ENCODE measurements at places on chromosomes 13 and 19.

DNA sequence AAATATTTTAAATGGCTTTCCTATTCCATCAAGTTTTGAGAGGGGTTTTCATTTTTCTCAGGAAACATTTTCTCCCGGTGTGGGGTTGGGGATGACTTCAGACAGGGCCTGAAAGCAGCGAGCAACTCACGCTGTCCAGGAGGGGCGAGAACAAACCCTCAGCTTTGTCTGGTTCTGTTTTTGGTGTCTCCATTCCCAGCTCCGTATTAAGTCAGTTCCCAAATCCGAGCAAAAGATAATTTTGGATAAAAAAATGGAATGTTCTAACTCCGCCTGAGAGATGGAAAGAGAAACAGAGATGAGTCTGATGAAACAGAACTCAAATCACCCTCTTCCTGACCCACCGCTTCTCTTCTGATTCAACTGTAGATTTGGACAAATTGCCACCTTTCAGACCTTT is 38.4 kb downstream of the RFX2 start:
- H3K27ac ChIP-seq, result peak overlapping the region; percentile 61
- H3K27me3 ChIP-seq, result no peaks in the 10 kb centered on the region
- no peak for DNase-seq
- H3K4me1 ChIP-seq, result peaks cover 27% of the 10 kb centered on the region
- H3K4me3 ChIP-seq, result no peak overlapping the region
- no peaks in the 10 kb centered on the region for H3K36me3 ChIP-seq

- H3K27me3 ChIP-seq, result no peaks in the 10 kb centered on the region
- H3K27ac ChIP-seq, result no peak overlapping the region
- DNase-seq, result no peak
- H3K4me3 ChIP-seq, result no peak overlapping the region
- H3K36me3 ChIP-seq, result peaks cover 12% of the 10 kb centered on the region
These were observed 3.7 kb downstream of the ZSCAN22 start for GRCh38 chr19:58330458-58330857.

GRCh38 chr13:48265217-48265815 is 32.3 kb downstream of the ITM2B start:
- H3K36me3 ChIP-seq, result peaks cover 77% of the 10 kb centered on the region
- H3K27me3 ChIP-seq, result no peaks in the 10 kb centered on the region
- peaks cover 17% of the 10 kb centered on the region for H3K4me1 ChIP-seq
- no peak overlapping the region for H3K4me3 ChIP-seq
- no peak overlapping the region for H3K27ac ChIP-seq

DNA sequence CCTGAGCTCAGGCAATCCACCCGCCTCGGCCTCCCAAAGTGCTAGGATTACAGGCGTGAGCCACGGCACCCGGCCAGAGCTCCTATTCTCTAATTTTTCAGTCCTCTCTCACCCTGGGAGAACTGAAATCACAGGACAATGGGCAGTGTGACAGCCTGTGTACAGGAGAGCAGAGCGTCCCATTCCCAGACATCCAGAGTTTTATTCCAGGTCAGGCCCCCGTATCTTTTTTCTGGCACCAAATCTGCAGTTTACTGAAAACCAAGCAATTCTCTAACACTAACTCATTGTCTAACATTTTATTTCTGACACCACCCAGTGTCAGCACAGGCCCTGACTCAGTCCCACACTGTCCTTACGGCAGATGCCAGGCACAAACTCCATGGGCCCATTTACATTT is 6.7 kb downstream of the ZNF708 start:
- peaks cover 7% of the 10 kb centered on the region for H3K4me1 ChIP-seq
- H3K4me3 ChIP-seq, result no peak overlapping the region
- no peaks in the 10 kb centered on the region for H3K27me3 ChIP-seq
- no peak for DNase-seq

DNA sequence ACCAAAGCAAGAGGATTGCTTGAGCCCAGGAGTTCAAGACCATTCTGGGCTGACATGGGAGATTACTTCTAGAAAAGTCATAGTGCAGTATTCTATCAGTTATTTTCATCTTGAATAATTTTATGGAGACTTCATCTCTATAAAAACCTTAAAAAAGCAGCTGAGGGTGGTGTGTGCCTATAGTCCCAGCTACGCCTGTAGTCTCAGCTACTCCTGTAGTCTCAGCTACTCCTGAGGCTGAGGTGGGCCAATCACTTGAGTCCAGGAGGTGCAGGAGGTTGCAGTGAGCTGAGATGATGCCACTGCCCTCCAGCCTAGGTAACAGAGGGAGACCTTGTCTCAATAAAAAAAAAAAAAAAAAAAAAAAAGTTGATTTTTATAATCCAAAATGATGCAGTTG is 22.1 kb upstream of the KCTD4 start:
- DNase-seq, result no peak
- no peak overlapping the region for H3K27ac ChIP-seq
- H3K36me3 ChIP-seq, result no peaks in the 10 kb centered on the region
- no peaks in the 10 kb centered on the region for H3K27me3 ChIP-seq
- H3K4me1 ChIP-seq, result peaks cover 7% of the 10 kb centered on the region
- H3K4me3 ChIP-seq, result no peak overlapping the region

GRCh38 chr13:37492075-37492474 is 106.5 kb downstream of the POSTN start:
- no peaks in the 10 kb centered on the region for H3K27me3 ChIP-seq
- DNase-seq, result no peak
- H3K27ac ChIP-seq, result no peak overlapping the region
- no peaks in the 10 kb centered on the region for H3K36me3 ChIP-seq

DNA sequence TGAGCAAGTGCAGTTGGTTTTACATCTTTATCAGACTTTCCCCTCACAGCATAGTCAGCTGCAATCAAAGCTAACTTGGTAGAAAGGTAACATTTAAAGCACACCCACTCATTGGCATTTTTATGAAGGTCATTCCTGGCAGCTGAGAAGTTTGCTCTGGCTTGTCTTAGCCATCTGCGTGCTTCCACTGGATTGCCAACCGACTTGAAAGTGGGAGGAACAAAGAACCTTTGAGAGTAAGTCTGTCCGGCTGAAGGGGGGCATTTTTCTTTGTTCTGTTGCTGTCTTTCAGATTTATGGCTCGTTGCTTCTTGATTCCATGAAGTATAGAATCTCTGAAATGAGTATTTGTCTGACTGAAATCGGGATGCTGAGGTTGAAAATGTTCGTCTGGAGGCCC is 103.1 kb downstream of the SACS start:
- no peaks in the 10 kb centered on the region for H3K36me3 ChIP-seq
- H3K27me3 ChIP-seq, result no peaks in the 10 kb centered on the region
- DNase-seq, result no peak
- no peak overlapping the region for H3K27ac ChIP-seq
- H3K4me1 ChIP-seq, result no peaks in the 10 kb centered on the region

- H3K4me1 ChIP-seq, result peaks cover 40% of the 10 kb centered on the region
- peak overlapping the region; percentile 33 for H3K27ac ChIP-seq
- no peaks in the 10 kb centered on the region for H3K36me3 ChIP-seq
- no peak overlapping the region for H3K4me3 ChIP-seq
These were observed 39.2 kb downstream of the GATAD2A start for GRCh38 chr19:19444681-19445155.

- no peak overlapping the region for H3K27ac ChIP-seq
- peaks cover 20% of the 10 kb centered on the region for H3K4me1 ChIP-seq
- H3K4me3 ChIP-seq, result no peak overlapping the region
These were observed 8.7 kb upstream of the KANK2 start for GRCh38 chr19:11205939-11206570.

DNA sequence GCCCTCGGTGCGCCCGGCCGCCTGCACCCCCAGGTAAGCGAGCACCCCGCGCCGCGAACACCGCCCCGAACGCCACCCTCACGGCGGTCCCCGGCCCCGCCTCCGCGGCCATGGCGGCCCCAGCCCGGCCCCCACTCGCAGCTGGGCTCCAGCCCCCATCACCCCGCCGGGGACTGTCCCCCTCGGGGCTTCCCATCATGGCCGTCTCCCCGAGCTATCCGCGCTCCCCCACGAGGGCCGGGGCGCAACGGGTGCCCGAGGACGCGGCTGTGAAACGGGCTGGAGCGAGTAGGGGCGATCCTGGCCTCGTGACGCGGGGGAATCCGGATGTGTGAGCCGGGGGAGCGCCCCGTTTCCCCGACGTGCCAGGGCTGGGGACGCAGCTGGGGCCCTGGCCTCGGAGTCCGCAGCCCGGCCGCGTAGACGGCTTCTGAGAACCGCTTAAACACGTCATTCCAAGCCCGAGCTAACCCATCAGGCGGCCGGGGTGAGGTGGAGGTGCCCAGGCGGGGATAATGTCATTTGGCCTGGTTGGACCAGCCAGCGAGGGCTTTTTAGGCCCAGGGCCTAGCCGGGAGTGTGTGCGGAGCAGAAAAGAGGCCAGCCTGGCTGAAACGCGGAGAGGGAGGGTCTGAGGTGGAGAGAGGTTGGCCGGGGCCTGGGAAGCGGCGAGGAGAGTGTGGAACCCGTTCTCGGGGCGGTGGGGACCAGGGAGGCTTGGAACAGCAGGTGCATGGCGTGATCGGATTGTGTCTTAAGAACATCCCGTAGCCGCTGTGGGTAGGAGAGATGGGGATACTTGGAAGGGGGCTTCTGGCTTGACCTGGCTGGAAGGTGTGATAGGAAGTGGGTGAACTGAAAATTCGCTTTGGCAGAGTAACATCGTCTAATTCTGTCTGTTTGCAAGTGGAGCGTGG is 550 bp downstream of the CERS4 start:
- H3K27me3 ChIP-seq, result no peaks in the 10 kb centered on the region
- H3K4me3 ChIP-seq, result peak overlapping the region; percentile 85
- peak; percentile 62 for DNase-seq
- no peaks in the 10 kb centered on the region for H3K36me3 ChIP-seq
- H3K27ac ChIP-seq, result peak overlapping the region; percentile 81
